Inflammatory macrophage treated with lipopolysaccharide for 4 hours (primary cell): ENCODE measurements at places on chromosomes 3 and 15.

- no peak for DNase-seq
Measured at GRCh38 chr3:70816346-70816745, 503.9 kb upstream of the MDFIC2 start.

DNA sequence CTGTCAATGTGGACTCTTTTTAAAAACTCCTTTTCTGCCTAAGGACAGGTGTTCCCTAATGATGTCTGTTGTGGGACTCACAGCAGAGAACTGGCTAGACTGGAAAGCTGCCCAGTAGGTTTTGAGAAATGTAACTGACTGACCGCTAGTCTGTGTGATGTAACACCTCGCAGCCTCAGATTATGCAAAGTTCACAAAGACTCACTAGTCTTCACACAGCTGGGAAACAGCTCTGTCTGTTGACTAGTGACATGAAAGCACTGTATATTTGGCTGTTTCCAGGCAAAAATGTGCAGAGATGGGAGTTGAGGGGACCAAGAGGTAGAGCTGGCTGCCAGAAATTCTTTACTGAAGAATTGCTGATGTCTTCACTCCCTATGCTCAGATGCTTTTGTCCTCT, 10.3 kb downstream of the PDZRN3 start:
- DNase-seq, result no peak

GRCh38 chr3:138908846-138909245, 38.1 kb downstream of the FOXL2 start:
- DNase-seq, result peak; percentile 88

DNA sequence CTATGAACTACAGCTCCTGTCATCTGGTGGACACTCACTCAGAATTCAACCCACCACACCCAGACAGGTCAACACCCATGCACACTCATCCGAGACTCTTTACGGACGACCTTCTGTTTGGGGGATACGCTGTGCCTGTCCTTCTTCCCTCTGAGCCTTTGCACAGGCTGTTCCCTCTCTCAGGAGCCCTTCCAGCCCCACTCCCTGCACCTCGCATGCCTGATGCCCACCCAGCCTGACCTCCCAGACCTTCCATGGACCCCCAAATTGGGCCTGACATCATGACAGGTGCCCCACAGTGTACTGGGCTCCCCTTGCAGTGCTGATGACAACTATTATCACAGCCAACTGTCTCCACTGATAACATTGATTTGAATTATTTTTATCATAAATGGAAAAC, 135.8 kb downstream of the NSMCE3 start:
- no peak for DNase-seq

DNA sequence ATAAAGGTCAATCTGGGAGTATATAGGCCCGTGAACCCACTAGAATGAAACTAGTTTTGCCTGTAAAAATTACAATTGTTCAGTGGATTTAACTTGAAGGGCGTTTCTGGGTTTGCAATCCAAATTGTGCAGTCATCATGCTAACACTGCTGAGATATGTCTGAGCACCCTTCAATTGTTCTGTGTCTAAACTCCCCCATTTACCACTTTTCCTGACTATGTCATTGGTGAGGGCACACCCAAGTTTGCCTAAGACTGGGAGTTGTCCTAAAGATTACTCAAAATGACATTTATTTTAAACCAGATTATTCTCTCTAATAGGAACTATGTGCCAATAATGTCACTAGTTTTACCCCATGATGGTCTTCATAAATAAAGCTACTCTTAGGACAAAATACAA, 54.6 kb downstream of the EMC4 start:
- DNase-seq, result peak; percentile 42

- DNase-seq, result peak; percentile 9
Measured at GRCh38 chr3:138043266-138044029, 33.5 kb downstream of the CLDN18 start.

- no peak for DNase-seq
Measured at GRCh38 chr15:82710208-82710555, 507 bp upstream of the AP3B2 start.

- DNase-seq, result no peak
Measured at GRCh38 chr3:140911822-140912221, 29.8 kb upstream of the SLC25A36 start.

- no peak for DNase-seq
Measured at GRCh38 chr3:126370606-126371005, 13.4 kb upstream of the KLF15 start.

GRCh38 chr3:124395584-124396338, 334.5 kb upstream of the UMPS start:
- DNase-seq, result no peak

DNA sequence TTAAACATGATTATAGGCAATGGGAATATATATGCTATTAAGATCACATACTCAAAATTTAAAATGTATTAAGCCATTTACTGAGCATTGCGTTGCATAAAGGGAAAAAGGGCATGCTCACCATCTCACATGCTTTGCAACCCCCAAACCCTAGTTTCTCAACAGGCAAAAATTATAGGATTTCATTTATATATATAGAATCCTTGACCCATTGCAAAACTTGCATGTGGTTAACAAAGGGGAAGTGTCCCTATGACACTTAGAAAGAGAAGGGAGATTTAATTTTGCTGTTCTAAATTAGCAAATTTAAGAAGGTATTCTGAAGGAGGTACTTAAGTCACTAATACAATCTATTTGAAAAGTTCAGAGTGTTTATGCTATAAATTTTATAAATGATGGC, 837.8 kb downstream of the DIPK2A start:
- DNase-seq, result peak; percentile 83

DNA sequence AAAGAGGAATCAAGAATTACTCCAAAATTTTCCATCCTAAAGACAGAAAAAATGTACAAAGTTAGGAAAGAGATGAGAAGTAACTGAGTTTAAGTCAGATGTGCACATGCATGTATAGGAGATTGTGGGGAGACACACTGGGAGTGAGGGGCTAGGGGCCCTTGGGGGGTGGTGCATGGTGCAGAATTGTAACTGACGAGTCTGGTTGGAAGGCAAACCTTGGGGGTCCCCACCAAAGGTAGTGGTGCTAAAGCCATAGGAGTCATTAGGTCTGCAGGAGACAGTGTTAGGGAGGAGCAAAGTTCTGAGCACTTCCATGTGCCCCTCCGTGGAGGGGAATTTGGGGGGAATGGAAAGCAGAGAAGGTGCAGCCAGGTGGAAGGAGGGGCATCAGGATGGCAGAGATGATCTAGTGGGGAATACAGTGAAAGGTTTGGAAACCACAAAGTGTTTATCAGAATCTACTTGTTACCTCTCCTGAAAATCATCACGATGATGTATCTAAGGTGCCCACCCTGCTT, 37.5 kb upstream of the EPHB1 start:
- DNase-seq, result no peak

DNA sequence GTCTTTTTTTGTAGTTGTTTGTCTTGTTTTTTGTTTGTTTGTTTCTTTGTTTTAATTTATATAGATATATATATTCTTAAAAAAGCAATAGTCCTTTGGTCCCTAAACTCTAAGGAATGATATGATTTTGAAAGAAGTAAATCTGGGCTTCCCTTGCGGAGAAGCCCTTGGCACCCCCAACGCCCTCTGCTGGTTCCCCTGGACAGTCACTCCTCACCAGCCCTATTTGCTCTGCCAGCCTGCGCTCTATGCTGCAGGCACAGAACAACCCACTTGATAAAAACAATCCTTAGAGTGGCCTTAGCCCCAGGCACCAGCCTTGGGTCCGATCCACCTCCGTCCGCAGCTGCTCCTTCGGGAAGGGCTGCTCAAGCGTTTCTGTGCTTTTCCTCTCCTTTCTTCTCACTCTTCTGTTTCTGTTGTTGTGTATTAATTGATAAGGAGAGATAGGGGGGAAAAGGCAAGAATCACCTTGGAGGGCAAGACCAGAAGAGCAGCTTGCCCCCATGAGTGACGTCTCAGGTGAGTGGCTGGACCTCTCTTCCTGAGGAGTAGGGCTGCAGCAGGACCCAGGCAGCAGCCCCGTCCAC, 13.7 kb upstream of the PARP6 start:
- peak; percentile 51 for DNase-seq

DNA sequence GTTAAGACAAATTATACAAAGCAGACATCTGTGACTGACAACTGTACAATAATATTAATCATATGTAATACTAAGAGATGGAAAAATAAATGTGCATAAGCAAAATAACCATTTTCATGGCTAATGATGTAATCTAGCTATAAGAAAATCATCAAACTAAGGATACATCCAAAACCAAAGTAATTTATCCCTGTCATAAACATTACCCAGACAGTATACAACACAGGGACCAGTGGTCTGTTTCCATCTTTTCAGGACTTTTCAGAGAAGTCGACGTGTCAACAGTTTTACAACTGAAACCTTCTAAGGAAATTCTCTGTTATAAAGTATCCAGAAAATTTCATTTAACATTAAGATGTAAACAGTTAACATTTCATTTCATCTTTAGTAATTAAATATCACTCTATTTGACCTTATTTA, 11.0 kb downstream of the THBS1 start:
- DNase-seq, result no peak

DNA sequence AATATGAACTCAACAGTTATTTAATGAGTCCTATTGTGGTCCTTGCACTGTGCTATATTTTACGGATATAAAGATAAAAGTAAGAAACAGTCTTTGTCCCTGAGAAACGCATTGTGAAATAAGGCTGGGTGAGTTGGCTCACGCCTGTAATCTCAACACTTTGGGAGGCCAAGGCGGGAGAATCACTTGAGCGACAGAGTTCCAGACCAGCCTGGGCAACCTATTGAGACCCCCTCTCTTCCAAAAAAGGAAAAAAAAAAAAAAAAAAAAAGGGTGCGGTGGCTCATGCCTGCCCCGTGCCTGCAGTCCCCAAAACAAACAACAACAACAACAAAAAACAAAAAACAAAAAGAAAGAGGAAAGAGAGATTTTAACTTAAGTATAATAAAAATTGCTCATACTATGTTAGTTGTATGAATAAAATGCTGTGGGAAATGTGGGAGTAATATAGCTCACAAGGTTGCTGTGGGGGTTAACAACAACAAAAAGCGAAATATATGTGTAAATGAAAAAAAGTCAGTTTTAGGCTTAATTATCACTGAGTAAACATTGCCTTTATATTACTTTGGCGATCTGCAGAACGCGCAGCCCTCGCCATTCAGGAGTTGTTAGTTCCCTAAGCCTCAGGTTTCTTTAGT, 461 bp upstream of the FNDC3B start:
- DNase-seq, result peak; percentile 34

DNA sequence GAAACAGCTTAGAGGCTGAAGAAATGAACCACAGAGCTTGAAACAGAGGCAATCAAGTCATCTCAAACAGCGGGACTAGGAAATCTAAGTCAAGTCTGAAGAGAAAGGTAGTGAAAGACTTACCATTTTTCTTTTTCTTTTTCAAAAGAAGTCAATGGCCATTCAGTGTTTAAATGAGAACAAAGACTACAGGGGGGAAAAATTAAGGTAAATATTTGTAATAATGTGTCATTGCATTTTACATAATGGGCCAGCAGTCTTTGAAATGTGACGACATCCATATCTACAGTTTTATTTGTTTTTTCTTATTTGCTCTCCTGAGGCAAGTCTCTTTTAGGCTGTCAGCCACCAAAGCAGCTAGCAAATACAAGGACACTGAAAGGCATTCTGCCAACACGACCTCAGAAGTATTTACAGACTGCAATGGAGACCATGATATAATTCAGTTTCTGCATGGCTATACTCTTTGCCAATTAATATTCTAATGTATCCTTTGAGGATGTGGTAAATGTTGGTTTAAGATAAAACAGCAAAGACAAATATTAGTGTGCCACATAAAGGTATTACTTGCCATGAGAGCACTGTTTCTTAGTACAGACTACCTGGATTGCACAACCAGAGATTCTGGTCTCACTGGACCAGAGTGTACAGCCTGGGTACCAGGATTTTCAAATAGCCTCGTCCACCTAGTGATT, 307.0 kb upstream of the THBS1 start:
- DNase-seq, result no peak

- DNase-seq, result no peak
Measured at GRCh38 chr15:67194171-67195114, 60.0 kb downstream of the AAGAB start.
